ENCODE measurements at places on chromosomes 2 and 18. TPM values are rescaled to one million over a fixed set of nuclear protein-coding genes. Genes with fewer than 3 reads are reported as not detected.

The CBLN2 gene
- not detected for total RNA-seq

DNA sequence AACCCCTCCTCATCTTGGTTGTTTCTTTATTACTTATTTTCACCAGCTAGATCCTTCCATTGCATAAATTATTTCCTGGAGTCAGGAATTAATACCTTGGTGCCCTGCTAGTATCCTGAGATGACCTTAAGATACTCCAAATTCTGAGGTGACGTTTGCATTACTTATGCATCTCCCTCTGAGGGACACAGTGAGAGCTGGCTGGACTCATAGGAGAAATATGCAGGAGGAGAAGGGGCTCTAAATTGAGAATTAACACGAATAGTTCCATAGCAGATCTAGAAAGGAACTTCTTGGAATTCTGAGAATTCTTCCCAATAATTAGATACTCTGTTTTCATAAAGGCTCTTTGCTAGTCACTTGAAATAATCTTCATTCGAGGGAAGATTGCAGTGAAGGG is 310.6 kb upstream of the ZEB2 start:
- H3K27ac ChIP-seq = no peak overlapping the region
- no peak overlapping the region for H3K4me3 ChIP-seq
- H3K27me3 ChIP-seq = no peaks in the 10 kb centered on the region
- no peaks in the 10 kb centered on the region for H3K4me1 ChIP-seq

The FOXI3 gene
- 0.51 TPM for total RNA-seq

- H3K27ac ChIP-seq = no peak overlapping the region
- H3K36me3 ChIP-seq = no peaks in the 10 kb centered on the region
- H3K4me1 ChIP-seq = peaks cover 5% of the 10 kb centered on the region
These were observed 4.2 kb upstream of the PROC start for GRCh38 chr2:127413782-127414637.

- H3K27me3 ChIP-seq = no peaks in the 10 kb centered on the region
- H3K36me3 ChIP-seq = no peaks in the 10 kb centered on the region
- H3K4me1 ChIP-seq = no peaks in the 10 kb centered on the region
- H3K27ac ChIP-seq = no peak overlapping the region
- no peak for DNase-seq
These were observed 320.0 kb downstream of the MTX2 start for GRCh38 chr2:176589287-176589686.
